ENCODE measurements at places on chromosomes 1 and 21.

DNA sequence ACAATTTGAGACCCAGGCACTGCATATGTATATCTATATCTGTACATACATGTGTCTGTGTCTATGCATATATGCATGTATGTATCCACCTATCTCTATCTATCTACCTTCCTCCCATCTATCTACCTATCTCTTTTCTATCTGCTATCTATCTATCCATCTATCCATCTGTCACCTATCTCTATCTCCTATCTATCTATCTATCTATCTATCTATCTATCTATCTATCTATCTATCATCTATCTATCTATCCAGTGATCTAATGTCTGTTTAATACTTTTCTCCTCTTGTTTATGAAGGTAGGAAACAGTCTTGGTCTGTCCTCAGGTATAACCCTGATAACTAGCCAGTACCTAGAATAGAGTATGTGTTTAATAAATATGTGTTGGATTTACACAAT lies 25.9 kb downstream of the TNNT2 start:
- no peak for DNase-seq

- DNase-seq: no peak
These were observed 121.8 kb upstream of the TNFSF4 start for GRCh38 chr1:173328961-173329360.

DNA sequence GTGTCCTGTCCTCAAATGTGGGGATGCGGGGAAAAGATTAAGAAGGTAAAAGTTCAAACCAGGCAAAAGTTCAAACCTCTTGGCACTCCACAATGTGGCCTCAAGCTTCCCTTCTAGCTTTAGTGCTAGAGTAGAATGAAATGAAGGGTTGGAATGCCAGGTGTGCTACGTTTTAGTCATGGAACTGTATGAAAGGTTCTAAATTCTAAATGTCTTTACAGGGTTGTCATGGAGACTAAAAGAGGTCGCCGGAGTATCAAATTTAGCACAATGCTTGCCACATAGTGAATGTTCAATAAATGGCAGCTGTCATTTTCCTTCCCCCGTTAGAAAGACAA lies 57.2 kb upstream of the LRRC8D start:
- no peak for DNase-seq

DNA sequence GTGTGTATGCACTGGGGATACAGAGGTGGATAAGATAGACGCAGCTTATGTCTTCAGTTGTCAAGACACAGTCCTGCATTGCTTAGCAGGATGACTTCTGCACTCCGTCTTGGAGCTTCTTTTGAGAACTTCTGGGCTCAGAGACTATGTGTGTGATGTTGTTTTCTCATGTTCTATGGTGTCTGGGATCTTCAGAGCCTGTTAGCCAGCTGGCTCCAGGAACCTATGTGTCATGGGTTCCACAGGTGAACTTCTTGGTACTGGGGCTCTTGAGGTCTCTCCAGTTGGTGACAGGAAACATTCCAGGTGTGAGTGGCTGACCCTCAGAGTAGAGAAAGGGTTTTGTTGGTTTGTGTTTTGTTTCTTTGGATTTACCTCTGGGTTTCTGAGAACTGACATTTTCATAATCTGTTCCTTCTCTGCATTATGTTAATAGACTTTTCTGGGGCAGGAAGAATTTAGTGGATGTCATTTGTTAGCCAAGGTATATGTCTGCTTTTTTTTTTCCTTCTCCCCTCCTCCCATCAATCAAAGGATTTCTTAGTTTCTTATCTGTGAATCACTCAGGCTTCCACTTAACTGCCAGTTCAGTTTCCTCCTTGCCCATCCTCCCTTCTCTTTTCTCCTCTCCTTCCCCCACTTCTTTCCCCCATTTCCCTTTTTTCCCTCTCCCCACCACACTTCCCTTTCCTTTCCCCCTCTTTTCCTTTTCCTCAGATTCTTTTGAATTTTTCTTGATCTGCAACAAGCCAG lies 18.1 kb downstream of the FGGY start:
- no peak for DNase-seq

DNA sequence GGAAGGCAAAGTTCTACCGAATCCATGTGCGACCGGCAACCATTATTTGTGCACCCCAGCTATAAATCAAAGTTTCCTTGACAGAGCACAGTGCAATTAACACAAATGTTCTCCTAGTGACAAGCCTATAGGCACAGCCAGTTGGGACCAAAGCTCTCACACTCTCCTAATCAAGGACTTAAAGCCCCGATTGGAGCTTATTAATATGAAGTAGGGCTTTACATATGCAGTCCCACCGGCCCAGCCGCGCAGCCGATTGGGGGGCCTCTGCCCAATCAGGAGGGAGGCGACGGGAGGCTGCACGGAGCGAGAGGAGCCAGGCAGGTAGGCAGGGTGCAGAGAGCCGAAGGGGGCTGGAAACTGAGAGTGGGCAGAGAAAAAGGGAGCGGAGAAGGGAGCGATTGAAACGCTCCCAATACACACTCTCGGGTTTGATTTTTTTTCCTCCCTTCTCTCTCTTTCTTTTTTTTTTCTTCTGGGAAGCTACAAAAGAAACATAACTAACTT lies at the start of gene ESRRG:
Gene ESRRG, minus strand, starts transcription at position 156 of the 507 bp plus-strand sequence. Its CDS starts 130 bp downstream, at position 26.
- no peak for DNase-seq

- no peak for DNase-seq
These were observed 83.4 kb downstream of the UROD start for GRCh38 chr1:45095450-45095849.

DNA sequence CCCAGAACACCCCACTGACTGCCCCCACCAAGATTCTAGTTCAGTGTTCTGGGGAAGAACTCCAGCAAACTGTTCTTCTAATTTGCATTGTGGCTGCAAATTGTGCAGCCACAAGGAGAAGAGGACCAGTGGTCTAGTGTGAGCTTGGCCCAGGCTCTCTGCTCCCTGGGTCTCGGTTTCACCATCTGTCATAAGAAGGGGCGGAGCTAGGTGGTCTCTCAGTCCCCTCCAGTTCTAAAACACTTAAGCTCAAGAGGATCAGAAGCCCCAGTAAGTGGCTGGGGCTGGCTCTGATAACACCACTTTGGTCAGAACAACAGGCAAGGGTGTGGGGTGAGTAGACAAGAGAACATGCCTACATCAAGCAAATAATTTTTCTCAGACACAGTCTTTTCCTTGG lies 99.9 kb downstream of the BEND5 start:
- DNase-seq: no peak

- DNase-seq: no peak
These were observed 25.2 kb upstream of the PLA2G2C start for GRCh38 chr1:20211511-20211931.

GRCh38 chr1:154837672-154838171 lies 32.4 kb downstream of the KCNN3 start:
- no peak for DNase-seq

DNA sequence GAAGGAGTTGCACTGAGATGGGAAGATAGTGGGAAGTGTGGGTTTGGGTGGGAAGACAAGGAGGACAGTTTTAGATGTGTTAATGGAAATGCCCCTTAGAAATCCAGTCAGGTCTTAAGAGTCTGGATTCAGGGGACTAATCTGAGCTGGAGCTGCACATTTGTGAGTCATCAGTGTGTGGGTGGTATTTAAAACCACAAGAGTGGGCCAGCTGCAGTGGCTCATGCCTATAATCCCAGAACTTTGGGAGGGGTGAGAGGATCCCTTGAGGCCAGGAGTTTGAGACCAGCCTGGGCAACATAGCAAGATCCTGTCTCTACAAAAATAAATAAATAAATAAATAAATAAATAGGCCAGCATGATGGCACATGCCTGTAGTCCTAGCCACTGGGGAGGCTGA lies 40.9 kb upstream of the SLC6A9 start:
- no peak for DNase-seq

DNA sequence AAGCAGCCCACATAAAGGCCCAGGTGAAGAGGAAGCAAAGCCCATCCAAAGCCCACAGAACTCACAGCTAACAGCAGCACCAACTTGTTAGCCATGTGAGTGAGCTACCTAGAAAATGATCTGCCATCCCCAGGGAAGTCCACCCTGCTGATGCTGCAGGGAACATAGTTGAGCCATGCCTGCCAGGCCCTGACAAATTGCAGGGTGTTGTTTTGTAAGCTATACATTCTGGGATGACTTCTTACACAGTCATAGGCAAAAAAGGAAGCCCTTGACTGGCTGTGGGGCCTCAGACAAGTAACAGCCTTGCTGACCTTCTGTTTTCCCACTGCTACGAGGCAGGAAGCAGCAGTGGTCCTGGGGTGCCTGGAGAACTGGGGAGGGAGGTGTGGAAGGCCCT lies 262.7 kb downstream of the MATN1 start:
- no peak for DNase-seq

DNA sequence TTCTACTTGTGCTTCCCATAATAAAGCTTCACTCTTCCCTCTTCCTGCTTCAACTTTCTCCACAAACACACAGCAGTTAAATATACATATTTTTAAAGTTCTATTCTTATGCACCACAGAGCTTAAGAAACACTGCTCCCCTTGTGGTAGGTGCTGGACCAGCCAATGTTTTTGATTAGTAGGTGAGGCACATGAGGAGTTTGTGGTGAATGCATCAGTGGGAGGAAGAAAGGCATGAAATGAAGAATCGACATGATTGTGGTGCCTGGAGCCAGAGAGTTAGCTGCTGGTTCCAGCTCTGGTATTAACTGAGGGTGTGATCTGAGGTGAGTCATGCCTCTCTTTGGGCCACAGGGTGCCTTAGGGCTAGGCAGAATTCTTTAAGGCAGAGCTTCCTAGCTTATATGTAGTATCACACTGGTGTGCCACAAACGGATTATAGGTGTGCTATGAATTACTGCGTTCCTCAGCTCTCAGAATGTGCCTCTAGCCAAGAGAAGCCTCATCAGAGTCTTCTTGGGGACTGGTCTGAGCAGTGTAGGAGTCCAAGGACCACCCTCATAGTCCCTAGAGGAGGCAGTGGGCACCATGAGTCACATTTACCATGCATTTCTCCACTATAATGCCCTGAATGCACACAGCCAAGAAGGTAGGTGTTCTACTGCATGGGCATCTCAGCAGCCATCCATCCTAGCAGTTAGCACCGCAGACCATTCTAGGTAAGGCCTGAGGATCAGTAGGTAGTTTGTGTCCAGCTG lies 97.4 kb upstream of the SGIP1 start:
- no peak for DNase-seq

DNA sequence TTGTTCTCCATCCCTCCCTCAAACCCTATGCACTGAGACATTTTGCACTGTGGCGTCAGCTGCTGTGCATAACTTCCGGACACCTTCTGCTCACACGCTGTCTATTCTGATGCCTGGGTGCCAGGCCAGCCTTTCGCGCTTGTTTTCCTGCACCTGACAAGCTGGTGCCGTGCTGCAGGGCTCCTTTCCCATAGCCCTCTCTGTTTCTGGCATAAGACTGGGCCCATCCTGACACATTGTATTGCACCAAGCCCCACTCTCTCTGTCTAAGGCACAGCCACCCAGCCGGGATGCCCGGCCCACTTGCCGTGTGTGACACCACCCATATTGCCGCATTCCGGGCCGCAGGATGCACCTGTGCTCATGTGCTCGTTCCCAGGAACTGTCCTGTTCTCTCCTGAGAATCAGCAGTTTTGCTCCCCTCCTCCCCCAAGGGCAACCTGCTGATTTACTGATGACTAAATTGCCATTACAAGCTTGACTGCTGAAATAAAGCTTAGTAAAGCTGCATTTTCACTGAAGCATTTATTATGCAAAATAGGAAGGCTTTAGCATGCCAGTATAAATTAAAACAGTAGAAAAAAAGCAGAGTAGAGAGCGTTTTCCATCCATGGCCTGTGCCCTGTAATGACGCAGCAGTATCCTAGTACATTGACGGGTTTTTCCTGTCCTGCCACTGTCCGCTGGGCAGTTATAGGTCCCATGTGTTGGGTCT lies 88.0 kb downstream of the CD247 start:
- no peak for DNase-seq

DNA sequence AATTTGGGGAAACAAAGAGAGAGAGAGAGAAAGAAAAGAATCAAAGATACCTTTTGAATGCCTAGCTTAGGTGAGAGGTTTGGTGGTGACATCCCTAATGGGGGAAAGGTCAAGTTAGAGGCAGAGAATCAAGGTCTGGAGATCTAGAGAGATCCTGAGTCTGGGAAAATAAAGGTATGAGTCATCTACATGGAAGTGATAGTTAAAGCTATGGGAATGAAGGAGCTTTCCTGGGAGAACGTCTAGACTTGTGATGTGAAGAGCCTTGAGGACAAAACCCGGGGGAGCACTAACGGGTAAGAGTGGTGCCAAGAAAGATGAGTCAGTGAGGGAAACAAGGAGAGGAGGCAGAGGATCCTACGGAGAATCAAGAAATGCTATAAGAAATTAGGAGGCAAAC lies 110.8 kb upstream of the RUNX1 start:
- no peak for DNase-seq

- no peak for DNase-seq
These were observed 63.9 kb upstream of the GOLT1A start for GRCh38 chr1:204277563-204278219.

- DNase-seq: no peak
These were observed 2.7 kb downstream of the RHBG start for GRCh38 chr1:156371553-156372264.

GRCh38 chr1:70318191-70318590 lies 36.3 kb downstream of the ANKRD13C start:
- DNase-seq: no peak

GRCh38 chr1:69551476-69552324 lies 16.0 kb upstream of the LRRC7 start:
- no peak for DNase-seq

- no peak for DNase-seq
These were observed 33.3 kb downstream of the PIK3CD start for GRCh38 chr1:9684801-9685200.

DNA sequence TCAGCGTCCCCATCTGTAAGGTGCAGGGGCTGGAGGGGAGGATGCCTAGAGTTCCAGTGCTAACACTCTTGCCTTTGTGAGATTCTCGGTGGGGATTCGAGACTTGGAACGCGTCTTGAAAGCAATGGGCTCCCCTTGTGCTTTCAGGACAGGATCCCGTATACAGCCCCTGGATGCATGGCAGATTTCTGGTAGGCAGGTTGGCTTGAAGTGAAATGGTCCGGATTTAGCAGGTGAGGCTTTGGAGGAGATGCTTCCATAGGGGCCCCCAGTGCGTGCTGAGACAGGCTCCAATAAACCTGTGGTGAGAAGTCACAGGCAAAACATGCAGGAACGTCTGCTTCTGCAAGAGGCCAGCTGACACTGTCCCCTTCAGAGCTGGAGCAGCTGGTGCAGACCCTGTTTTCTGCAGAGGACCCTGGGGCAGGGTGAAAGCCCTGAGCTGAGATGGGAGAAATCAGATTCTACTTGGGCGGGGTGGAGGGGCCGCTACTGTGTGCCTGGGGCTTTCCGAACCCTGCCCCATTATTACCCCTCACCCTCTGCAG lies 270.4 kb downstream of the PTPRU start:
- no peak for DNase-seq

DNA sequence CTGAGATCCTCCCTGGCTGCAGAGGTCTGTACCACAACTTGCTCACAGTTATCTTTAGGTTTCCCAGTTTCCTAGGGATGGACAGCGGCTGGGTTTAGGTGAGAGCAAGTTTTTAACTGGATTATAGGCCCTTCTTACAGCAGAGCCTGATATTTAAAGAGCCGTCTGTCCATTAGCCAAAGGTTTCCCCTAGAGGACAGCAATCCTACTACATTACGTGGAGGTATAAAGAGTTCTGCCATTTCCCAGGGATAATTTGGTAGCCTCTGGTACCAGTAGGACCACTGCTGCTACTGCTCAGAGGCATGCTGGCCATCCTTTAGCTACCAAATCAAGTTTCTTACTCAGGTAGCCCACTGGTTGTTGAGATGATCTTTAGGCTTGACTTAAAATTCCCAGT lies 21.9 kb upstream of the FCGR2A start:
- DNase-seq: no peak
